Natural killer cell treated with Interleukin-12 subunit alpha and Interleukin-12 subunit beta and Interleukin-15 and Interleukin-18, amount 100 ng/mL, for 72 hours (primary cell): ENCODE measurements at places on chromosomes 1 and 21. TPM values are rescaled to one million over a fixed set of nuclear protein-coding genes. Genes with fewer than 3 reads are reported as not detected.
A peak's percentile ranks its signal among the peaks of the same experiment; 100 is the strongest.

- DNase-seq = no peak
- no peak overlapping the region for H3K4me3 ChIP-seq
- H3K27ac ChIP-seq = no peak overlapping the region
- peaks cover 11% of the 10 kb centered on the region for H3K27me3 ChIP-seq
Measured at GRCh38 chr1:94643819-94644218, 102.3 kb upstream of the F3 start.

GRCh38 chr1:160047111-160047991, 15.6 kb upstream of the PIGM start:
- no peak for DNase-seq
- peaks cover 53% of the 10 kb centered on the region for H3K27me3 ChIP-seq
- H3K4me1 ChIP-seq = peaks cover 12% of the 10 kb centered on the region

- H3K4me1 ChIP-seq = peaks cover 24% of the 10 kb centered on the region
- H3K4me3 ChIP-seq = no peak overlapping the region
- H3K27me3 ChIP-seq = no peaks in the 10 kb centered on the region
- H3K27ac ChIP-seq = peak overlapping the region; percentile 70
Measured at GRCh38 chr1:32775640-32776337, 41.4 kb downstream of the YARS1 start.

DNA sequence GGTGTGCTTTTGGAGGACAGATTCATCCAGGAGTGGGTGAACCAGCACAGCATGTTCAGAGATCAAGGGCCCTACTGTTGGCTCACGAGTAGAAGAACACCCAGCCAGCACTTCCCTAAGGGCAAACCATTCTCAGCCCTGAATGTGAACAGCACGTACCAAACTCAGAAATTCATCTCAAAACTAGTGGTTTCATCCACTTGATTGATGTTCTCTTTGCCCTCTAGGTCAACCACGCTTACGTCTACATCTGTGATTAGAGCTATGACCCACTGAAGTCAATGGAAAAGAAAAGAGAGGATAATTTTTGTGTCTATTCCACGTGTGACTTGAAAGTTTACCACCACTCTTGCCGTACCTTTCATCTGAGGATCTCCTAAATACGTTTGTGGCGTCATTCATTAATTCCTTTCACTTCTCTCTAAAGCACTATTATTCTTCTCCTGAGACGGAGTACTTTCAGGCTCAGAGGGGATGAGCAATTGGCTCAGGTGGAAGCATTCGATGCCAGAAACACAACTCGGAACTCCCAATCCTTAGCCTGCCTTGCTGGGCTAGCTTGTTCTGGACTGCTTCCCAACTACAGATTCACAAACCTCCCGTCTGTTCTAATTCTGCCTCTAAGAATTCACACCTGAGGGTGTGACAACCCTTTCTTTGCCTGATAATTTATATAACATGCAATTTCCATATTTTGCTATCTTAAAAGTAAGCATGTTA, 57.3 kb upstream of the HIVEP3 start:
- H3K4me1 ChIP-seq = peaks cover 46% of the 10 kb centered on the region
- no peak overlapping the region for H3K27ac ChIP-seq
- no peak for DNase-seq

- H3K36me3 ChIP-seq = no peaks in the 10 kb centered on the region
- no peak for DNase-seq
- no peaks in the 10 kb centered on the region for H3K27me3 ChIP-seq
- no peak overlapping the region for H3K4me3 ChIP-seq
- H3K27ac ChIP-seq = no peak overlapping the region
- H3K4me1 ChIP-seq = no peaks in the 10 kb centered on the region
Measured at GRCh38 chr1:25369241-25369640, 31.1 kb downstream of the TMEM50A start.

- no peak overlapping the region for H3K4me3 ChIP-seq
- no peak overlapping the region for H3K27ac ChIP-seq
- no peaks in the 10 kb centered on the region for H3K36me3 ChIP-seq
- no peak for DNase-seq
Measured at GRCh38 chr1:55826381-55827080, 611.4 kb upstream of the USP24 start.

DNA sequence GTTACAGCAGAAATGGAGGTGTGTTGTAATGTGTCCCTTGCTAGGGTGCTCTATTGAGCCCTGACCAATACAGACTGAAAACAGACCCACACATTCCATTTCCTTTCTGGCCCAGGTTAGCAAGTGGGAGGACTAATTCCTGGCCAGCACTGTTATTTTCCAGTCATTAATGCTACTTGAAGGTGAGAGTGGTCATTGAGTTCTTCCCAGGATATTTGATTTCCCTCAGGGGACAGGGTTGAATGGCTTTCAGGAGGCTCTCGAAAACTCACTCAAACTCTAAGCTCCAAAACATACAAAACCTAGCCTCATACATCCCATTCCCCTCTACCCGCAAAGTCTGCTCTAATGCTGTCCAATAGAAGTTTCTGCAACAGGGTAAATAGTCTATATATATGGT, 6.2 kb downstream of the LRRC52 start:
- H3K27ac ChIP-seq = no peak overlapping the region
- H3K4me1 ChIP-seq = no peaks in the 10 kb centered on the region
- peaks cover 63% of the 10 kb centered on the region for H3K27me3 ChIP-seq
- DNase-seq = no peak
- H3K36me3 ChIP-seq = no peaks in the 10 kb centered on the region
- no peak overlapping the region for H3K4me3 ChIP-seq

DNA sequence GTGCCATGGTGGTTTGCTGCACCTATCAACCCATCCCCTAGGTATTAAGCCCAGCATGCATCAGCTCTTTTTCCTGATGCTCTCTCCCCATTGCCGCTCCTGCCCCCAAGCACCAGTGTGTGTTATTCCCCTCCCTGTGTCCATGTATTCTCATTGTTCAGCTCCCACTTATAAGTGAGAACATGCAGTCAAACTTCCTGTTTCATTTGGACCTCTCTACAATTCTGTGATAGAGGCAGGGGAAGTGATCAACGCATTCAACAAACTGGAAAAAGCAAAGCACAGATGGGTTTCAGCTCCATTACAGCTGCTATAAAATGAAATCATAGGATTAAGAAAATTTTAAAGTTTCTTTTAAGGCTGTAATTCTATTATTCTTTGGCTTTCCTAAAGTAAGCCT, 23.3 kb upstream of the CD55 start:
- H3K4me1 ChIP-seq = peaks cover 14% of the 10 kb centered on the region
- no peak overlapping the region for H3K27ac ChIP-seq
- no peak for DNase-seq

GRCh38 chr1:36737038-36737555, 254.4 kb upstream of the CSF3R start:
- no peak overlapping the region for H3K4me3 ChIP-seq
- no peaks in the 10 kb centered on the region for H3K36me3 ChIP-seq
- H3K27ac ChIP-seq = no peak overlapping the region
- no peak for DNase-seq
- H3K4me1 ChIP-seq = no peaks in the 10 kb centered on the region

DNA sequence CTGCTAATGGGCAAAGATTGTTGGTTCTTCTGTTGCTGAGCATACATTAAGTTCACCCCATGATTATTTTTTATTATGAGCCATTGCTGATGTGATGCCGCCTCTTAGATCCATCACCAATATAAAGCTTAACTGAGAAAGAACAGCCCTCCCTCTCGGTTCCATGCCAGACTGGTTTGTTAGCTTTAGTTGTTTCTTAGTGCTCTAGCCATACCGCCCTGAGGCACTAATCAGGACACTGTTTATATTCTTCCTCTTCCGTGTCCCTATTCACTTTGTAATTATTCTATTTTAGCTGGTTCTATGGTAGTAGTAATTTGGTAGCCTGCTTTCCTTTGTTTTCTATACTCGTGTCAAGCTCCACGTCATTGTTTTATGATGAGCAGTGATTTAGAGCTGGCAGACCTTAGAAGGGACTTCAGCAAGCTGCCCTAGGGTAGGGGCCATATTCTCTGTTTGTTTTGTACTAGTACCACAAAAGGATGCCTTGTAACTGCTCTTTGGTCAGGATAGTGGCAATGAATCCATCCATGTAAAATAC, 27.3 kb upstream of the PDPN start:
- no peaks in the 10 kb centered on the region for H3K4me1 ChIP-seq
- no peaks in the 10 kb centered on the region for H3K36me3 ChIP-seq
- no peak overlapping the region for H3K27ac ChIP-seq
- no peak overlapping the region for H3K4me3 ChIP-seq

- no peaks in the 10 kb centered on the region for H3K36me3 ChIP-seq
- no peak for DNase-seq
- H3K4me1 ChIP-seq = no peaks in the 10 kb centered on the region
- H3K27me3 ChIP-seq = no peaks in the 10 kb centered on the region
Measured at GRCh38 chr1:245671966-245672767, 517.4 kb downstream of the KIF26B start.

DNA sequence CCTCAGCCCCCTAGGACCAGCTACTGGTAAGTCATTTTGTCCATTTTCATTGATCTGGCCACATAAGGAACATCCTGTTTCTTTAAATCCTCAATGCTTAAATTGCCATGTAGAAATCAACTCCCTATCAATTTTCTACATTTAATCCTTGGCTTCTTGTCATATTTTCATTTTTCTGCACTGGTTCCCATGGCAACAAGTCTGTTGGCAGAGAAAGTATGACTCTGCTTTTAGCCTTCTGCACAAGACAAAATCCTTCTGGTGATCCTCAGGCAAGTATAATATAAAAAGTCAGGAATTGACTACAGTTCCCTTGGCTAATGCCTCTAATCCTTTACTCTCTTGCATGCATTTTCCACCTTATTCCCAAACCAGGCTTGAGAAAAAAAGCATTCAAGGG, 65.0 kb downstream of the LRRC40 start:
- H3K36me3 ChIP-seq = no peaks in the 10 kb centered on the region
- no peaks in the 10 kb centered on the region for H3K4me1 ChIP-seq
- no peak overlapping the region for H3K4me3 ChIP-seq
- no peak for DNase-seq
- H3K27me3 ChIP-seq = no peaks in the 10 kb centered on the region

DNA sequence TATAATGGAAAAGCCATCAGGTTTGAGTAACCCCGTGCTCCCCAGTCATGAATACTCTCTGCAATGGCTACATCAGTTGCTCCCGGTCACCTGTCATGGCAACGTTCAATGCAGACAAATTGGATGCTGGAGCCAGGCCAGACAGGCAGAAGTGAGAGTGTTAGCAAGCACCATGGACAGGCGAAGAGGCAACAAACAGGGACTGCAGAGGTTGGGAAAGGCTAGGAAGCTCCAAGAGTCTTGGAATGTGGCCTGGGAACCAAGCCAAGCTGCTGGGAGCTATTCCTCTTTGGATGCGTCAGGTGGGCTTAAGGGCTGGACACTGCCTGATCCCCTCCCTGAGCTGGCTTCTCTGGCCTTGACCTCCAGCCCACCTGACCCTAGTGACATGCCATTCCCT, 102.9 kb downstream of the ACTL8 start:
- H3K27me3 ChIP-seq = peaks cover 23% of the 10 kb centered on the region
- no peak overlapping the region for H3K4me3 ChIP-seq
- no peak for DNase-seq

DNA sequence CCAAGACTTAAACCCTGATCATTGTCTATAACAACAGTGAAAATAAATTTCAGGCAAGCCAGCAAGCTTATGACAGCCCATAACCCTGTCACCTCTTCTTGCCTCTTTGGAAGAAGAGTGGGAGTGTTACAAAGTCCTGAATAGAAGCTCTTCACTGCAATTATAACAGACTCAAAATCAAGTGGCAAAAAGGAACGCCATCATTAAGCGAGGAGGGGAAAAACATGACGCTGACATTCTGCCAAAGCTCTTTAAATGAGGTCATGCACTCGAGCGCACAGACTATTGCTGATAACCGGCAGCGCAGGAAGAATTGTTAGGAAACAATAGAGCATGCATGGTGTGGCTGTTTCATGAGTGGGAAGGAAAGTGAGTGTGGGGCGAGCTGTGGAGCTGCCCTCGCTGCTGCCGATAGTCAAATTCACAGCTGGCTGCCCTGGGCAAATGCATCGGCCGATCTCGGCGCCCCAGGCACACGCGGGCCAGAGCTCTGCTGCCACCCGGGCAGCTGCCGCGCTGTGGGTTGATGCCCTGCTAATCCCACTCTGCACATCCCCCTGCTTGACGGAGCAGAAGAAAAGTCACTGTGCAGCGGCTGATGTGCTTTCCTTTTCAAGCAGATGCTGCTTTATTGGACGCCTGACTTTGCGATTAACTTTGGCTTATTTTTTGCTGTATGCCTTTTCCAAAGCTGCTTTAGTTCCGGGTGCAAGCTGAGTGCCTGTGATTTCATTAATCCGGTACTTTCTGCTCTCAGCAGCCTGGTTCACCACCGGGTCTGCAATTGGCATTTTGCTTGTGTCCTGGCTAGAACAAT, 102.4 kb upstream of the ST6GALNAC5 start:
- DNase-seq = no peak
- no peak overlapping the region for H3K27ac ChIP-seq
- H3K27me3 ChIP-seq = peaks cover 6% of the 10 kb centered on the region
- no peaks in the 10 kb centered on the region for H3K36me3 ChIP-seq
- H3K4me1 ChIP-seq = no peaks in the 10 kb centered on the region

DNA sequence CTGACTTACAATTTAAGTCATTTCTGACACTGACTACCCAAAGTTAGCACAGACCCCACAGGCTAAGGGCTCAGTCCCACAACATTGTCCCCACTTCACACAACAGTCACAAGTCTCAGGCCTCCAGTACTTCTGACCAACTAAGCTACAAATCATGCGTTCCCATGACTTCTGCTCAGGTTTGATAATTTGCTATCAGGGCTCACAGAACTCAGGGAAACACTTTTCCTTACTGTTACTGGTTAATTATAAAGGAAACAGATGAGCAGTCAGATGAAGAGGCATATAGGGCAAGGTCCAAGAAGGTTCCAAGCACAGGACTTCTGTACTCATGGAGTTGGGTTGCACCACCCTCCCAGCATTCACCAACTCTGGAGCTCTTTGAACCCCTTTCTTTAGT, 151.2 kb upstream of the TNR start:
- DNase-seq = no peak
- H3K4me3 ChIP-seq = no peak overlapping the region
- no peaks in the 10 kb centered on the region for H3K27me3 ChIP-seq

DNA sequence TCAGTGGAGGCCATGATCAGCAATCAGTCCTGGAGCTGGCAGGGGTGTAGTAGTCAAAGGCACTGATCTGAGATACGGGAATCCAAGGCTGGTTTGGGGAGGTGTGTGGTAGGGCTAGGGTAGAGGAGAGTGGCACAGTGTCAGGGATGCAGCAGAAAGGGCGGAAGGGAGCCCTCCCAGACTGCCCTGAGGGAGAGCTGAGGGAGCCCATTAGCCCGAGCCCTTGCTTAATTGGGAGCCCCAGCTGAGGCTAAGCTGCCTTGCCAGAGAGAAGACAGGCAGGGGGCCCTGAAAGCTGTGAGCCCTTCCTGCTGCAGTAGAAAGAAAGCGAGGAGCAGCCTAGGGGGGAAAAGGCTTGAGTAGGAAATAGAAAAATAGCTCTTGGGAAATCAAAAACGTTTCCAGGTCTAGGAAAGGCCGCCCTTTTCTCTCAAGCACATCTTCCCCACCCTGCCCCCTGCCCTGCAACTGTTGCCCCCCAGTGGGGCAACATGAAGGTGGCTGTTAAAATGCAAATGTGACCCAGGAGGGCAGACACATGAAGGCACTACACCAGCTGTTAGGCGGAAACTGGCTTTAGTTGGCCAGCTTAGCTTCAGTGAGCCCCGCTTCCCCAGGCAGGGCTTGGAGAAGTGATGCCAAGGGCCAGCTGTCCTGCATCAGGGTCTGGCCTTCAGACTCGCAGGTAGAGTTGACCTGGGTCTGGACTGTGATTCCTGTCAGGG, 106.2 kb downstream of the UCK2 start:
- H3K4me1 ChIP-seq = no peaks in the 10 kb centered on the region
- no peak for DNase-seq
- no peaks in the 10 kb centered on the region for H3K27me3 ChIP-seq
- no peak overlapping the region for H3K4me3 ChIP-seq

The TNN gene
- total RNA-seq = not detected

The GPR52 gene
- total RNA-seq = 4.4 TPM

The HSPG2 gene
- total RNA-seq = not detected

The DNAJC28 gene
- 0.52 TPM for total RNA-seq

The ELF3 gene
- total RNA-seq = 0.98 TPM

The RPTN gene
- not detected for total RNA-seq
